ENCODE measurements at places on chromosomes 6 and 20.

- no peak for DNase-seq
Observed at GRCh38 chr6:92545861-92546260, 873.5 kb downstream of the EPHA7 start.

- no peak for DNase-seq
Observed at GRCh38 chr6:30735668-30736314, 6.7 kb downstream of the FLOT1 start.

GRCh38 chr6:8110725-8111124, 8.4 kb upstream of the EEF1E1 start:
- DNase-seq: no peak

DNA sequence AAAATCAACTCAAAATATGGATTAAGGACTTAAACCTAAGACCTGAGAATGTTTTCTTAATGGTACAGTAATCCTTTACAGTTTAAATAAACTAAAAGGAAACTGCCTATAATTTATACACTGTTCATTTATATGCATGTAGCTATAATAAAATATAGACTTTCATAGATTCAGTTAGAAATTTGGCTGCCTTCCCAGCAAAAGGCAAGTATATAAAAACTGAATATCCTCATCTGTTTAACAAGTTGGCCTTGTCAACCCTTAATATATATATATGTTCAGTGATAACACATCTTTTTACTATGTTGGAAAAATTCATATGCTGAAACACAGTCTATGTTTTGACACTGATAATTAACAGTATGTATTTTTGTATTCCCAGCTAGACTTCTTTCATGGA, 123.1 kb downstream of the GRIK2 start:
- DNase-seq: no peak

GRCh38 chr20:52200870-52201269, 9.3 kb upstream of the ZFP64 start:
- DNase-seq: no peak

GRCh38 chr20:41403604-41404003, 37.0 kb upstream of the EMILIN3 start:
- DNase-seq: no peak

DNA sequence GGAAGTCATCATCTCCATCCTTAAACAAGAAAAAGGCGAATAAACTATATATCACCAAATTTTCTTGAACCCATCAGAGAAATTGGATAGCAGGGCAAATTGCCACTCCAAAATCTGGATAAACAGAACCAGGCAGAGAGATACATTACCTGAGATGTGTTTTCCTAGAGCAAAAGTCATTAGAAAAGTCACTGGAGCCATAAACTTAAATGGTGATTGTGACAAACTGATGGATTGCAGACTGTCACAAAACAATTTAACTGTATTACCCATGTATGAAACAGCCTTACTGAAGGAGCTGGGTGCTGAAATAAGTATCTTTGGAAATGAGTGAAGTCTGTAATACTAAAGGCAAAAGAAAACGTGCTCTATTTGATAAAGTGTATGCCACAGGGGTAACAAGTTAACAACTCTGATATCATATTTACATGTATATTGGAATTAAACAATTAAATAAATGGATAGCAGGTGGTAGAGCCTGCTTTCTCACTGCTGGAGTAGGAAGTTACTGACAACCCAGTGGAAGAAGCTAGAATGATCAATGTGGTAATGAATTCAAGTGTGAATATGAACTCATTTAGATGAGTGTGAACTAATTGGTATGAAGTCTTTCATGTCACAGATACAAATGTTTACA, 186.9 kb downstream of the LMBRD1 start:
- no peak for DNase-seq

DNA sequence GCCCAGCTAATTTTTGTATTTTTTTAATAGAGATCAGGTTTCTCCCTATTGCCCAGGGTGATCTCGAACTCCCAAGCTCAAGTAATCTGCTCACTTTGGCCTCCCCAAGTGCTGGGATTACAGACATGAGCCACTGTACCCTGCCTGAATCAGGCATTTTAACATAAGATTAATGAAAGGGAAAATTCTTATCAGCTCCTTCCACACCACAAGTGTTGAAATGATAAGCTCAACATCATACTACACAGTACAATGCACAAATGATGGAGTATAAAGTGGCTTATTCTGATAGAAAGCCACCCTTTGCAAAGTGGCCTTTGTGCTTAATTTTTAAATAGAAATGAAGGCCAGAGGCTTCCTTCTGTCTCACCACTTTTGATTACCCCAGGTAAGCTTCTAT, 71.3 kb upstream of the MCHR2 start:
- no peak for DNase-seq

DNA sequence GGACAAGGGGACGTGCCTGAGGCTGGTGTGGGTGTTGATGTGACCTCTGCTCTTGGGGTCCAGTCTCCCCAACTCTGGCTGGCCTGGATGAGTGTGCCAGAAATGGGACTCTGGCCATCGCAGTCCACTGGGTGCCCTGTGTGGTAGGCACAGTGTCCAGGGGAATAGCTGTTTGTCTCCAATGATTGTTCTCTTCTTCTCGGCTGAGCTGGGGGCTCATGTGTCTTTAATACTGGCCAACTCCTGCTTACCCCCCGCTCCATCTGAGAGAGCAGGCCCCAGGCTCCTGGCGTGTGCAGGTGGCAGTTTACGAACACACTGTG, 45.0 kb downstream of the RBM38 start:
- DNase-seq: no peak

DNA sequence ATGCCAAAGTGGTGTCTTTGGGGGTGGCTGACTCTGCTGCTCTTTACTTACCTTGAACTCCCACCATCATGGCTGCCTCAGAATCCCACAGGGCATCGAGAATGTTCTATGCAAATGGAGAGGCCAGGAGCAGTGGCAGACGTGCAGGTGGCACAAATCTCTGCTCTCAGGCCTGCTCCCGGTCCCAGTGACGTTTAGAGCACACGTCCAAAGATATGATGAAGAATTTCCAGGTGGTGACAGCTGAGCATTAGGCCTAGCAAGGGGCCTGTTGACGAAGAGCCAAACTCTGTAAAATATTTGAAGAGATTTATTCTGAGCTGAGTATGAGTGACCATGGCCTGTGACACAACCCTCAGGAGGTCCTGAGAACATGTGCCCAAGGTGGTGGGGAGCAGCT, 19.0 kb upstream of the UNC93A start:
- no peak for DNase-seq

DNA sequence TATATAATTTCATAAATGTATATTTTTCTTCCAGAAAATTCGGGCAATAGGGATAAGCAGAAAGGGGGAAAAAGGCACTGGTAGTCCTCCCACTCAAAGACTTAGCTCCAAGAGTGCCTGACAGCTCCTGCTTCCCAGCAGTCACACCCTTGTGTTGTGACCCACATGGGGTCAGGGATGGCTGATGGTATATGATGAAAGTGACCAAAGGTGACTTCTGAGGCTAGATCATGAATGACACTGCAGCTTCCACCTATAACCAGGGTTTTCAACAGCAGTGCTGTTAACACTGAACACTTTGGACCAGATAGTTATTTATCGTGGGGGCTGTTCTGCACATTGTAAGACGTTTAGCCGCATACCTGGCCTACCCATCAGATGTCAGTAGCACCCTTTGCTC, 22.3 kb downstream of the FAM50B start:
- DNase-seq: no peak

GRCh38 chr20:32285621-32286371, 8.3 kb downstream of the KIF3B start:
- DNase-seq: no peak

- DNase-seq: no peak
Observed at GRCh38 chr20:5836569-5836968, 86.4 kb downstream of the SHLD1 start.

DNA sequence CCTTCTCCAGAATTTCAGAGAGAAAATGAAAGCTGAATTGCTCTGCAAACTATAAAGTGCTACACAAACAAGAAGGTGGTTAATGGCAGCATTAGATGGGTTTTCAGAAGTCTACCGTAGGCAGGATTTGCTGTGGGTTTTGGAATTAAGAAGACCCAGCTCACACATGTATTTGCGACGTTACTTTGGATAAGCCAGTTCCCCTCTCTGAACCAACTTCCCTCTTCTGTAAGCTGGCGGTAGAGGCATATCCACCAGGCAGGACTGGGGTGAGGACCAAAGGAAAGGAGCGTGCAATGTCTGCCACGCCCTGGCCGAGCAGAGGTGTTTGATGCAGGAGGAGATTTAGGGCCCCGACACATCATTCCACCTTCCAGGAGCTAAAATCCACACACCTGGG, 6.9 kb downstream of the RSPO4 start:
- no peak for DNase-seq

DNA sequence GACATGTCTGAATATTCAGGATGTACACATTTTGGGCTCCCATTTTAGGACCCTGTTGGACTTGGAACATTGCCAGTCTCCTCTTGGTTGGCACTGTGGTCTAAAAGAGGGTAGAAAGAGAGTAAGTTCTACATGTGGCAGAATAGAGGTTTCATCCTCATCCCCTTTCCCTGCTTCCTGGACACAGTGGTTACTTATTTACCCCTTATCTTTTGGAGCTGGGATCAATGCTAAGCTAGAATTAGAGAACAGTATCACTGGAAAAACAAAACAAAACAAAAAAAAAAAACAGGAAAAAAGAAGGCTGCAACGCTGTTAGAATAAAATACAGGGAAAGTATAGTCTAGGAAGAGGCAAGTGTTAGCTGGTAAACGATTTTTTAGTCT, 790.6 kb downstream of the MAFB start:
- no peak for DNase-seq

GRCh38 chr20:38123021-38123587, 42.0 kb downstream of the TGM2 start:
- DNase-seq: no peak

- DNase-seq: no peak
Observed at GRCh38 chr20:38214256-38215193, 46.0 kb downstream of the KIAA1755 start.

- peak; percentile 61 for DNase-seq
Observed at GRCh38 chr6:148746363-148747144, at the start of gene UST. UST (plus strand) TSS chr6:148747030; CDS start chr6:148747431, 401 bp downstream.
